ENCODE measurements at places on chromosomes 1 and 21.

- no peak for DNase-seq
Observed at GRCh38 chr1:247914941-247915662, 5.0 kb upstream of the OR2T8 start.

DNA sequence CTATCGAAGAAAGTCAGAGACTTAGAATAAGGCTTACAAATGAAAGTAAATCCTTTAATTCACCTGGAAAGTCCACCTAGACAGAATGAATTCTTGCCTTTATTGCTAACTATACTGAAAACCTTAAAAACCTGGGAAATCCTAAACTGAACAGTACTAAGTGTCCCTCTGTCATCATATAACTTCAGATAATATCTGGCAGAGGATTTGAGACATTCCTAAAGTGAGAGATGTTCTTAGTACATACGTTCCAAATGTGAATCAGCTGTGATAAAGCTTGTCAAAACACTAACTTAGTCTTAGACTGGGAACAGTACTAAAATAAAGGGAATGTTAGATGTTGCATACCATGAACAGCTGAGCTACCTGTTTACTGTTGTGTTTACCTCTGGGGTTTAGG lies 121.7 kb downstream of the TNFSF18 start:
- DNase-seq, result no peak

GRCh38 chr1:241870336-241870735 lies 22.3 kb downstream of the EXO1 start:
- DNase-seq, result no peak

DNA sequence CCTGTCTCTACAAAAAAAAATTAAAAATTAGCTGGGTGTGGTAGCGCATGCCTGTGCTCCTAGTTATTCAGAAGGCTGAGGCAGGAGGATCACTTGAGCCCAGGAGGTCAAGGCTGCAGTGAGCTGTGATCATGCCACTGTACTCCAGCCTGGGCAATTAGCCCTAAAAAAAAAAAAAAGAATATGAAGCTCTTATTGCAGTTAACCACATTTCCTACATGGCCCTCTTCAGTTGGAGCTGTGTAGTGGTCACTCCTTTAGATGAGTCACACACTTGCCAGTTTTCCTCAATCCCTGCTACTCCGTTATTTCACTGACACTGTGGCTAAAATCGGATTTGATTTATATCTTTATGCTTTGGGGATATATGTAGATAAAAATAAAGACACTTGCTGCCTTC lies 11.8 kb downstream of the NFYC start:
- no peak for DNase-seq

GRCh38 chr1:47189844-47190508 lies at the start of gene PDZK1IP1:
Gene PDZK1IP1 (minus strand): TSS chr1:47190036. CDS start chr1:47189932, 104 bp downstream.
- DNase-seq, result peak; percentile 82

- DNase-seq, result no peak
Observed at GRCh38 chr1:53324321-53324720, 3.5 kb downstream of the LRP8 start.

DNA sequence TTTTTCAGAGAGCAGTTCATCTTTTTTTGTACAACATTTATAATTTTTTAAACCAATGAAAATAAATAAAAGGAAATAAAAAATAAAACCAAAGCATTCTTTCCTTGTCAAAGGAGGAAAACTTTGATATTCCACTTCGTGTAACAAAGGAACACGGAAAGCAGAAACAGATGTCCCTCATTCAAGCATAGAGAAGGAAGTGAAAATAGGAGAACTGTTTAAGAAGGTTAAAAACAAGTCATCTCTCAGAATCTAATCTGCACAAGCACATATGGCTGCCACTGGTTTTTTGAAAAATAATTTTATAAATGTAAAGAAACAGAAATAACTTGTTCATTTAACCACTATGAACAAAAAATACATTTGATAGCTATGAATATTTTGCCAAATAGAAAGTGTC lies 35.9 kb upstream of the ZNF644 start:
- no peak for DNase-seq

DNA sequence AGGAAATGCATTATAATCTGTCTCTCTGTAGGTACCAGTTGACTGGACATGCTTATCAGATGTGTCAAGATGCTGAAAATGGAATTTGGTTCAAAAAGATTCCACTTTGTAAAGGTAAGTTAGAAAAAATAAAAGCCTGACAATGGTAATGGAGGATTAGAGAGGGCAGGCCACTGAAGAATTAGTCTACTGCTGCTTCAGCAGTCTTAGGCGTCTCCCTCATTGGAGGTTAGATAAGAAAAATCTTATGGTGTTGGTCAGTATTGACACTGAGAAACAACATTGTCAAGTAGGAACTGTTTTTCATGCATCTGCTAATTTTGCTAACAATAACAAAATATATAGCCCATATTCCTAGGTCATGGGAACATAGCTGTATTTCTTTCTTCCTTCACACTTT lies 20.1 kb downstream of the CR2 start:
- DNase-seq, result no peak

DNA sequence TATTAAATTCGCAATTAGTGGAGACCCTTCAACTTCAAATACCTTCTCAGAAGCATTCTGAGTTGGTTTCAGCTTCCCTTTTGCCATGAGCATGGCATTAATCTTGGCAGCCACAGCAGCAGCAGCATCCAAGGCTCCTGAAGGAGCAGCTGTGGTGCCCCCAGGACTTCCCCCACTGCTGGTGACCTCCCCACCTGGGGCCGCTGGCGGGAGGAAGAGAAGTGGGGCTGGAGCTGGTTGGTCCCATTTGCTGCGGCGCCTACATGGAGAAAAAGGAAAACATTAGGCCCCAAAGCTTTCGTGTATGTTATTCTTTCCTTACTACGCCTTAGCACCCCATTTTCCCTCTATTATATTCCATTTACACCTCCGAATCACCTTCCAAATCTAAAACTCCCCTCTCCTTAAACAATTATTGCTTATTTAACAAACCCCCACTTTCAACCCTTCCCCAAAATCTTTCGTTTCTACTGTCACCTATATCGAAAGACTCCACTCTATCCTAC lies 569 bp downstream of the KHDC4 start:
- DNase-seq, result no peak

Data from hematopoietic multipotent progenitor cell treated with erythropoietin and hydrocortisone succinate and interleukin-3 and kit ligand, for 15 days (in vitro differentiated cells).